Fibroblast of pulmonary artery (primary cell): ENCODE measurements at places on chromosomes 16 and 17.
A peak's percentile ranks its signal among the peaks of the same experiment; 100 is the strongest.

DNA sequence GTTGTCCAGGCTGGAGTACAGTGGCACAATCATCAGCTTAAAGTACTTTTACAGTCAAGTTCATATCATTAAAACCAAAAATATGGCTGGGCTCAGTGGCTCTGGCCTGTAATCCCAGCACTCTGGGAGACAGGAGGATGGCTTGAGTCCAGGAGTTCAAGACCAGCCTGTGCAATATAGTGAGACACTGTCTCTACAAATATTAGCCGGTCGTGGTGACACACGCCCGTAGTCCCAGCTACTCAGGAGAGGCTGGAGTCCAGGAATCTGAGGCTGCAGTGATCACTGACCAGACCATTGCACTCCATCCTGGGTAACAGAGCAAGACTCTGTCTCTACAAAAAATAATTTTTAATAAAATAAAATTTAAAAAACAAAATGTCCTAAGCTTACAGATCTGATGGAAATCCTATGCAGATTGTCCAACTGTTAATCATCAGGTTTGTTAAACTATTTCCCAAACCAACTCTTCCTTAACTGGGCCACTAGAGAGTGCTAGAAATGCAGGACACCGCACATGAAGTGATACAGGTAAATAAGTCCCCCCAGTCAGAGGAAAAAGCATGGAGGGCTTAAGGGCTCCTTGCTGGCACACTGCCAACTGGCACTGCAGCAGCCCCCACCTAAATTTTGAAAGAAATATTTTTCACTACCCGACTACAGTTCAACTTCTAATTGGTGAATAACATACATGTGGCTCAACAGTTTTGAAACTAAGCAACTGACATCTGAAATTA, 2.8 kb downstream of the USP22 start:
- peak; percentile 63 for DNase-seq

DNA sequence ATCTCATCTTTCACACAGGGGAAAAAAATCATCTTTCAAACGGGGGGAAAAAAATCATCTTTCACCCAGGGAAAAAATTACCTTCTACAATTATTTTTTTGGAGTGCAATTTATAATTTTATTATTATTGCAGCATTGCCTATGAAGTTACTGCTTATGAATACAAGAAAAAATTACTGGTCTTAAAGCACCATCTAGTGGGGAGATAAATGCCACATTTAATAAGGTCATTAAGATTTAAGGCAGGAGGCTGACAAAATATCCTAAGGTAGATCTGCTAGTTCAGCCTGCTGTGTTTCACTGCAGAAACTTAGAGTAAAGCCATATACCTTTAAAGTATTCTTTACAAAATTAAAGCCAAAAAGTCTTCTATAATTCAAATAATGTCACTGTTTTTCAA, 13.7 kb downstream of the SHCBP1 start:
- DNase-seq = peak; percentile 87

- DNase-seq = no peak
Observed at GRCh38 chr17:82815790-82816305, 24.0 kb downstream of the ZNF750 start.

DNA sequence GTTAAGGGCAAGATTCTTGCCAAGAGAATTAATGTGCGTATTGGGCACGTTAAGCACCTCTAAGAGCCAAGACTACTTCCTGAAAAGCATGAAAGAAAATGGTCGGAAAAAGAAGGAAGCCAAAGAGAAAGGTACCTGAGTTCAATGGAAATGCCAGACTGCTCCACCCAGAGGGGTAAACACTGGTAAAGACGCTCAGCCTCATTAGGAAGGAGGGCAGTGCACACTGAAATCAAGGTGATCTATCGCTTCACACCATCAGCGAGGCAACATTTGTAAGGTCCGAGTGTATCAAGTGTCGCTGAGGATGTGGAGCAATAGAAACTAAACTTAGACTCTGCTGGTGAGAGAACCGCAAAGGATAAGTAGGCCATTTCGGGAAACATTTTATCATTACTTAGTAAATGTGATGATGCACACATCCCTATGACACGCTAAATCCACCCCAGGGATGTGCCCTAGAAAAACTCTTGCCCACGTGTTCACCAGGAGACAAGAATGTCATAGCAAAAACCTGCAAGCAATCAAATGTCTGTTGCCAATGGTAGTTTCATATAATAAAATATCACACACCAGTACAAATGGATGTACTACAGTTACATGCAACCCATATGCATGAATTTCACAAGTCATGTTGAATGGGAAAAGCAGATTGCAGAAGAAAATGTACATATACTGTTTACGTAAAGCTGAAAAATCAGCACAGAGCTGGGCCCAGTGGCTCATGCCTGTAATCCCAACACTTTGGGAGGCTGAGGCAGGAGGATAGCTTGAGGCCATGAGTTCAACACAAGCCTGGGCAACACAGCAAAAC, 23.6 kb downstream of the CNTROB start:
- DNase-seq = peak; percentile 21

- DNase-seq = no peak
Observed at GRCh38 chr17:78211032-78211431, 3.0 kb upstream of the BIRC5 start.

DNA sequence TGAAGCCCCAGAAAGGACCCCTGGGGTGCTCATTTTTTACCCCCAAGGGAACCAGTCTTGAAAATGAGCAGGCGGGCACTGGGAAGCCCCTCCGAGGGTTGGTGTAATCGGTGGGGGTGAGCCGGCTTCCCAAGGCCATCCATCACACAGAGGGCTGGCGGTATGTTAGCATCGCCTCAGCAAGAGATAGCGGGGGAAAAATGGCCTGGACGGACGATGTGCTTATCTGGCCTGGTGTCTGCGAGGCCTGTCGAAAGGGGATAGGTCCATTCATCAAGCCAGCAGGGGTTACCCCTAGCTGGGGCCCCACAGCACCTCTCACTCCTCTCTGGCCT, 188.9 kb downstream of the IRF8 start:
- no peak for DNase-seq

- DNase-seq = no peak
Observed at GRCh38 chr17:81027591-81028505, 7.1 kb upstream of the BAIAP2 start.

- peak; percentile 12 for DNase-seq
Observed at GRCh38 chr16:77113835-77114234, 77.2 kb upstream of the MON1B start.

DNA sequence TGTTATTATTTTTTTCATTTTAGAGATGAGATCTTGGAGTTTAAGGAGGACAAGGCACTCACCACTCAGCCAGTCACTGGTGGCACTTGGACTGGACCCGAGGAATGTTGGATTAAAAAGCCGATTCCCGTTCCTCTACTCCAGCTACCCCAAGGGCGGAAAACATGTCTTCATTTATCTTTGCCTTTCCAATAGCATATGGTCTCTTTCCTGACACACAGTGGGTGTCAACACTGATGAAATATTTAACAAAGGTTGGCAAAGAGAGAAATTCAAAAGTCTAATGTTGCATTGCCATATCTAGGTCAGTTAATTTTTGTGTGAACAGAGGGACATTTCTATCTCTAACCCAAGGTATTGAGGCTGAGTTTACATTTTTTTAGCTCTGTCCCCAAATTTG, 459.7 kb downstream of the RBFOX1 start:
- DNase-seq = no peak

DNA sequence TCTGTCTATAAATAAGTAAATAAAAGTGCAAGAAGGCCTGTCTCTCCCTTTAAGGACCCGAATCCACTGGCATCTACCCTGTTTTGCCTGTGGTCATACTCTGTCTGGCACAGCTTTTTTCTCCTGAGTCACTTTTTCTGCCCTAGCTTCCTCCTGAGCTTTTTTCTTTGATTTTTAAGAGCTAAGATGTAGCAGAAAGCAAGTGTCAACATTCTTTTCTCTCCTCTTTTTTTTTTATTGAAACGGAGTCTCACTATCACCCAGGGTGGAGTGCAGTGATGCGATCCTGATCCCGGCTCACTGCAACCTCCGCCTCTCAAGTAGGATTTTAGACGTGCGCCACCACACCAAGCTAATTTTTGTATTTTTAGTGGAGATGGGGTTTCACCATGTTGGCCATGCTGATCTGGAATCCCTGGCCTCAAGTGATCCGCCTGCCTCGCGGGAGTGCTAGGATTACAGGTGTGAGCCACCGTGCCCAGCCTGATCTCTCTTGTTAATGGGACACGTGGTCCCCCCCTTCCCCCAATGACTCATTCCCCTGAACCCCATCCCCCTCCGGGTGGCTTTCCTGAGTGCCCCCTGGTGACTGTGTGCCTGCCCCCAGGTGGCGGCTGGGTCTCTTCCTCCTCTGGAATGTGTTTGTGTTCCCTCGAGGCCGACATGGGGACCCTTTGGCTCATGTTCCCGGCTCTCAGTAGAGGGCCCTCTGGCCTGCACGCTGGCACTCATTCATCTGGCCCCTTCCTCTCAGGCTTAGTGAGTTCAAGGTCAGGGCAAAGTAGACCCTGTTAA, 14.2 kb downstream of the C16orf90 start:
- DNase-seq = no peak

DNA sequence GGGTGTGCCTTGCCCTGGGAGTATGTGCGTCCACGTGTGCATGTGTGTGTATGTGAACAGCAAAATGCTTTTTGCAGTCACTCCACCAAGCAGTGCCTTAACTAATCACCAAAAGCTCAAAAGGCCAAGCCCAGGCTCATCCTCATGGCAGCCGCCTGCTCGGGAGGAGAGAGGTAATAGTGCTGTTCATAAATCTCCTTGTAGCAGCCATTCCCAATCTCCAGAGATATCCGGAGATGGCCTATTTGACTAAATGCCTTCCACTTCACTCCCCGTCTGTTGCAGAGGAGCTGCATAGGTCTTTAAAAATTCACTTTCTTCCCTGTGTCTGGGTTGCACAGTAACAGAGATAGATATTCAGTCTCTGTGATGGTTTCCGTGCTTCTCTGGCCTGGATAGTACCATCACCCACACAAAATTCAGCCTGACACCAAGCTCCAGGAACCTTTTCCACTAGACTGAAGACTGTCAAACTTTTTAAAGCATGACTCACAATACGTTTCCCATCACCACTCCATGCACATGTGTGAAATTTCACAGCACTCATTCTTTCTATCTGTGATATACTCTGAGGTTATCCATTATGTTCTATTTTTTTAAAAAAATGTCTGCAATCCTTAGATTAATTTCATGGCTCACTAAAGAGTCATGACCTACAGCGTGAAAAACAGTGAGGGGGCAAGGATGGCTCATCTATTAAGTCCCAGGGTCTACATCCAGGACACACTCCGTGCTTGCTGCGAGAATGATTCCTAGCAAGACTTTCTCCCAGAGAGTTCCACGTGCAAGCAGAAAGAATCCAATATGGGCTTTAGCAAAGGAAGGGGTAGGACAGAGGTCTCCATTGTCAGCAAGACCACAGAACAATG, 357.8 kb downstream of the GRIN2A start:
- DNase-seq = no peak

DNA sequence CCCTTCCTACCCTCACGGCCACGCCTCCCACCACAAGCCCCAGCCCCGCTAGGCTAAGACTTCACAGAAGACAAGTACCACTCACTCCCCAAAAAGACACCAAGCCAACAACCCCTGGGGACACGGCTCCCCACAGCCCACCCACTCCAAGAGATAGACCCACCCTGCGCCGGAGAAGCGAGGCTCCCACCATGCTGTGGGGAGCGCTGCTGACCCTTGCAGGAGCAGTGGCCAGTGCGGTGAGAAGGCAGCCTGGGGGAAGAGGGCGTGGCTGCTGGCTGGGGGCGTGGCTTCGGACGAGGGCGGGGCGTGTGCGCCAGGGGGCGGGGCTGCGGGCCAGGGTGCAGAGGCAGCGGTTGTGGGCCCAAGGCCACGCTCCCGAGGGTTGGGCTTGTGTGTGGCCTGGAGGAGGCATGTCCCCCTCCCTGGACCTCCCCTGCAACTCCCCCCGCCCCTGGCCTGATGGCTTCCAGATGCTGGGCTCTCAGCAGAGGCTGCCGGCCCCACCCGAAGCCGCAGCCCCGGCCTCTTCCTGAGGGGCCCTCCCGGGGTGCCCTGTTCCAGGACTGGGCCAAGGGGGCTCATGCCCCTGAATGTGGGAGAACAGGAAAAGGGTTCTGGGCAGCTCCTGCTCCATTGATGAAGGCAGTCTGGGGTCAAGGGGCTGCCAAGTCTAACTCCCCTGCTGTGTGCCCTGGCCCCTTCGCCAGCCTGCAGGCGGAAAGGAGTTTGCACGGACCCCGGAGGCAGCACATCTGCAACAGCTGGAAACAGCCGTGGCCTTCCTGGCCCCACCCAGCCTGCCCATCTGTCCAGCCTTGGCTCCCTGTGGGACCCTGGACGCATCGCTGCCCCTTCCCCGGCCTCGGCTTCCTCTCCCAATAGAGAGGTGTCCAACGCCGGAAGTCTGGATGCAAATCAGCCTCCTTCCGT, 9.1 kb downstream of the TFAP4 start:
- peak; percentile 92 for DNase-seq

GRCh38 chr17:68290268-68290954, 516 bp downstream of the SLC16A6 start:
- DNase-seq = no peak

- no peak for DNase-seq
Observed at GRCh38 chr17:5809580-5810188, 225.4 kb upstream of the NLRP1 start.

GRCh38 chr17:3755335-3756030, 31.8 kb downstream of the HASPIN start:
- DNase-seq = no peak

GRCh38 chr17:72407336-72407909, 286.6 kb downstream of the SOX9 start:
- peak; percentile 94 for DNase-seq

GRCh38 chr17:8080208-8080798, 7.2 kb downstream of the ALOX12B start:
- DNase-seq = no peak

- DNase-seq = no peak
Observed at GRCh38 chr16:72428681-72429376, 256.9 kb upstream of the PMFBP1 start.

DNA sequence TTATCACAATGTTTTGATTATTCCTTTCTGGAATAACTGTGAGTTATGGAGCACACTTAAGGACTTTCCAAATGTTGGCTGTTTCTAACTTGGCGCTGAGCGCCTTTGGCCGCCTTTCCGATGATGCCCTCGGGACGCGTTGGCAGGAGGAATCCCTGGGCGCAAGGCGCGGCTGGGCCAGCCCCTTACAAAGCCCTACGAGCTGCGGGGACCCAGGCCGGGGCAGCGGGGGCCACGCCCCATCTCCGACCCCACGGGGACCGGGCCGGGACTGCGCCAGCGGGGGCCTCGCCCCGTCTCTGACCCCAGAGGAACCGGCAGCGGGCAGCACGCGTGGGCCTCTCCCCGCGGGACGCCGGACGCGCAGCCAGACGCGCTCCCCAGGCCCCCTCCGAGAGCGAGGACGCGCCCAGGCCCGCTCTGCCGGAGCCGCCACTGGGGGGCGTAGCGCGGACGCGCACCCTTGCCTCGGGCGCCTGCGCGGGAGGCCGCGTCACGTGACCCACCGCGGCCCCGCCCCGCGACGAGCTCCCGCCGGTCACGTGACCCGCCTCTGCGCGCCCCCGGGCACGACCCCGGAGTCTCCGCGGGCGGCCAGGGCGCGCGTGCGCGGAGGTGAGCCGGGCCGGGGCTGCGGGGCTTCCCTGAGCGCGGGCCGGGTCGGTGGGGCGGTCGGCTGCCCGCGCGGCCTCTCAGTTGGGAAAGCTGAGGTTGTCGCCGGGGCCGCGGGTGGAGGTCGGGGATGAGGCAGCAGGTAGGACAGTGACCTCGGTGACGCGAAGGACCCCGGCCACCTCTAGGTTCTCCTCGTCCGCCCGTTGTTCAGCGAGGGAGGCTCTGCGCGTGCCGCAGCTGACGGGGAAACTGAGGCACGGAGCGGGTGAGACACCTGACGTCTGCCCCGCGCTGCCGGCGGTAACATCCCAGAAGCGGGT, at the start of gene GAA:
Gene GAA (plus strand): TSS at position 571 of the 935 bp plus-strand sequence. CDS start 3,006 bp downstream, outside the sequence.
- peak; percentile 85 for DNase-seq
